Activated naive CD4-positive, alpha-beta T cell treated with anti-CD3 and anti-CD28 coated beads, Interleukin-2, amount 10 ng/mL, durations not matched to agents 7 days and 5 days (primary cell): ENCODE measurements at places on chromosomes 5 and 9.

DNA sequence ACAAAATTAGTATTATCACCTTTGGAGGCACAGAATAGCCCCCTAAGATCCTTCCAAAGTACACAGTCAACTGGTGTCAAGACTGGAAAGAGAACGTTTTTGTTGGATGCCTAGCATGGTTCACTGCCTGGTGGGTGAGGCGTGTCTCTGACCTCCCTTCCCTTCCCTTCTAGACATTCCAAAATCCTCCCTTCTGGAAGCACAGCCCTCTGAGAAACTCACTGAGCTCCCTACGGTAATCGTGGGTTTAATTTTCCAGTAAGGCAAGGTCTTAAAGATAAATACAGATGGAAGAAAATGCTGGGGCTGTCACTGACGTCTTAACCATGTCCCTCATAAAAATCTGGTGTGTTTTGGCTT, 138.8 kb downstream of the LIFR start:
- no peak for DNase-seq

GRCh38 chr5:181037365-181037861, 2.7 kb upstream of the BTNL9 start:
- DNase-seq = no peak

- no peak for DNase-seq
Measured at GRCh38 chr5:32182463-32183063, 8.4 kb upstream of the GOLPH3 start.

GRCh38 chr5:169716287-169716686, 79.2 kb downstream of the DOCK2 start:
- DNase-seq = no peak

DNA sequence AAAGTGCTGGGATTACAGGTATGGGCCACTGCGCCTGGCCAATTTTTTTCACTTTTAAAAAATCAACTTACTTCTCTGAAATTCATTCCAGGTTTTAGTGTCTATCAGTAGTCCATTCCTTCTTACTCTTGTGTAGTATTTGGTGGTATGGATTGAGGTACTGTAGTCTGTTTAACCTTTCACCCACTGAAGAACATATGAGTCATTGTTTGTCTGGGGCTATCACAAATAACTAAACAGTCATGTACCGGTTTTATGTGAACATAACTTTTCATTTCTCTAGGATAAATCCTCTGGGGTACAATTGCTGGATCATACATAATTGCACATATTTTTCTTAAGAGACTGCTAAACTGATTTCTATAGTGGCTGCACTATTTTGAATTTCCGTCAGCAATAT, 1188.0 kb upstream of the CDH9 start:
- DNase-seq = no peak

- no peak for DNase-seq
Measured at GRCh38 chr9:13034694-13035002, 244.8 kb downstream of the MPDZ start.

DNA sequence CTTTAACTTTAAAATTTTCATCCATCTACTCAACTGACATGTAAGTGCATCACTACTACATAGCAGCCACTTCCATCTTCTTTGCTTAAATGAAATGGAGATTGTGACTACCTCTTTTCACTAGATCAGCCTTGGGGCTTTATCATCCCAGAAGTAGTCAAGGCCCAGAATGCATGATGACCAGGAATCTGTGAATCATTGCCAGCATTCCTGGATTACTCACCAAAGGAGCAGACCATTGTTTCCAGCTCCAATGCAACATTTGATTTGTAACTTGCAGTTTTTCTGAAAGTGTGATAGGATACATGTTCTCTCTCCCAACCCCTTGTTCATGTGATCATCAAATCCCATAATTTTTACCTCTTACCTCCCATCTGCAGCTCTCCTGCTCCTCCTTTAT, 65.1 kb downstream of the PLPPR1 start:
- DNase-seq = no peak

GRCh38 chr5:83777856-83778255, 57.2 kb upstream of the HAPLN1 start:
- no peak for DNase-seq

DNA sequence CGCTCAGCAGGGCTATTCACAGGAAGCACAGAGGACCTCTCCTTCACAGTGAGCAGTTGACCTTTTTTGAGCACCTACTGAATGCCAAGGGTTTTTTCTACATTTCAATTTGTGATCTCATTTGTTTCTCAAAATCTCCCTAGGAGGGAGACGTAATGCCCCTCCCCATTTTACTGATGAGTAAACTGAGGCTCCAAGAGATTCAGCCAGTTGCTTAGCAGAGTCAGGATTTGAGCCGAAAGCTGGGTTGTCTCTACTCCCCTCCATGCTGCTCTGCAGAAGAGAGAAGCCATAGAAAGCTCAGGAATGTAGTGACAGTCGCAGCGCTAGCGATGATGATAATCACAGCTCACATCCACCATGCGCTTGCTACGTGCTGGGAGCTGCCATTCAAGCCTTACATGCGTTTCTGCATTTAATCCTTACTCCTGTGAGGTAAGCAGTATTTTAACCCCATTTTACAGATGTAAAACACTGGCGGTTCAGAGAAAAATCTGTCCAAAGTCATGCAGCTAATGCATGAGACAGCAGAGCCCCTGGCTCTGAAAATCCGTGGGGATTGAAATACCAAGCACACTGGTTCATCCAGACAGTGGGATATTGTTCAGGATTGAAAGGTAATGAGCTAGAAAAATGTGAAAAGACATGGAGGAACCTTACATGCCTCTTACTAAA, 33.8 kb downstream of the ERGIC1 start:
- no peak for DNase-seq

- DNase-seq = no peak
Measured at GRCh38 chr9:16718952-16719351, 151.5 kb downstream of the BNC2 start.

DNA sequence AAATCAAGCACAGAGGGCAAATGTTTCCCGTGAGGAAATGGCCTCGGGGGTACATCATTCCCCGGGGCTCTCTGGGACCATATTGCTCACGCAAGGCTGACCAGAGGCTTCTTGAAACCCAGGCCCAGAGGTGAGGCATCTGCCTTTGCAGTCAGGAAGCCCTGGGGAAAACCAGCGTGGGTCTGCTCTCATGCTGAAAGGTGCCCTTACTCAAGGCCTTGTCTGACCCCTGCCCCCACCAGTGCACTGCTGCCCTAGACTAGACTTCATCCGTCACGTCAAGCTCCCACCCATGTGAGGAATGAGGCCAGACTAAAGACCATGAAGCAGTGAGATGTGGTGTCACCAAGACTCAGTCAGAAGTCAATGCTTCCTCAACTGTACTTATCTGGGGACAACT, 66.1 kb downstream of the PAX5 start:
- DNase-seq = no peak

DNA sequence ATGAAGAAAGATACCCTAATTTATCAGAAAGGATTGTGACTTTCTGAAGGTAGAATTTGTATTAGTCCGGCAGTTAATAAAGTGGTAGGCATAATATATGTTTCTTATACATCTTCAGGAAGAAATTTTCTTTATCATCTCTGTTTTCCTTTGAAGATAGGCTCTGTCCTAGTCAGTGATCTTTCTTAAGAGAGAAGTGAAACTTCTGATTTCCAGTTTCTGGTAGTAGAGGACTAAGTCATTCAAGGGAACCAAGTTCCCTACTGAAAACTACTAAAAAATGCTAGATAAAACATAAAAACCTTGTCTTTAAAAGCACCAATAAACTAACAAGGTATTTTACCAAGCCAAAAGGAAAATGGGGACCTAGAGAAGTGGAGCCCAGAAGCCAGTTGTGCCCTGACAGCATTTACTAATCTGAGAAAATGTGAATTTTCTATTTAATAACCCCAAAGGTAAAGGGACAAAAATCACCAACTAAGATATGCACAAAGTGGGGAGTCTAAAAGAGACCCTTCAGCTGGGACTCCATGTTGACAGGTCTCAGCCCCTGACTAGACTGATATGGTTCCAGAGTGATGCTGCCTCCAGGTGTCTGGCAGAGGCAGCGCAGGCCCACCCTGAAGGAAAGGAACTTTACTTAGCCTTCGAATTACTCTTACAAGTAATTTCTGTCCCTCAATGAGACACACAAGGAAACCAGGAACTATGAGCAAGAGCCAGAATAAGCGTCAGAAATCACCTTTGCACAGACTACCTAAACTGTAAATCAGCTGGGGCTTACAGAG, 72.7 kb downstream of the FAM78A start:
- peak; percentile 25 for DNase-seq

DNA sequence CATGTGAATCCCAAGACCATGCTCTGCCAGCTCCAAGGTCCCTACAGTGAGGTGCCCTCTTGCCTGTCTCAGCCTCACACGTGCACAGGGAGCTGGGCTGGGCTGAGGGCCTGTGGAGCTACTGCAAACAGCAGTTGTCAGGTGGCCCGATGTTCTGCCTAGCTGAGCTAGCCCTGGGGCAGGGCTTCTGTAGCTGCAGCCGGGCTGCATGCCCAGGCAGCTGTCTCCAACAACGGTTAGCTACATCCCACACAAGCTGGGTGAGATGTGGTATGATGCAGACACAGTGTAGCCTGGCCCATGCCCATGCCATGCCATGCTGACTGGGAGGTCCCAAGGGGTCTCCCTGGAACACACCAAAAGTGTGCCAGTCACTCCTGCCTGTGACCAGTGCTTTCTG, 62.0 kb downstream of the MACROH2A1 start:
- DNase-seq = no peak

DNA sequence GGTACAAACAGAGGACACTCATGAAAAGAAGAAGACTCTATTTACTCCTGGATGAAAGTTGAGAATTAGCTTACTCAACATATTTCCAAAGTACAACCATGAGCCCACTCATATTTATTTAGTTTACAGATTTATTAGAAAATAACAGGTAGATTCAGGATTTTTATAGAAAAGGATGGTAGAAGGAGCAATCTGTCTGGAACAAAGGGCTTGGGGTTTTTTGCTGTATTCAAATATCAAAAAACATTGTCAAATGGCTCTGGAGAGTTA, 7.0 kb upstream of the ERAP2 start:
- no peak for DNase-seq

DNA sequence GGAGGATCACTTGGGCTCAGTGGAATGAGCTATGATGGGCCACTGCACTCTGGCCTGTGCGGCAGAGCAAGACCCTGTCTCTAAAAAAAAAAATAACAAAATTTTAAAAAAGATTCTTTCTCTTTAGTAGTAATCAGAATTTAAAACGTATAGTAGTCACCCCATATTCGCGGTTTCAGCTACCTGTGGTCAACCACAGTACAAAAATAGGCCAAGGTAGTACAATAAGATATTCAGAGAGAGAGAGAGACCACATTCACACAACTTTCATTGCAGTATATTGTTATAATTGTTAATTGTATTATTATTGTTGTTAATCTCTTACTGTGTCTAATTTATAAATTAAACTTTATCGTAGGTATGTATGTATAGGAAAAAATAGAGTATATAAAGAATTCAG, 18.7 kb downstream of the INIP start:
- DNase-seq = peak; percentile 34

GRCh38 chr9:29966247-29966646, 2393.0 kb upstream of the C9orf72 start:
- DNase-seq = no peak

DNA sequence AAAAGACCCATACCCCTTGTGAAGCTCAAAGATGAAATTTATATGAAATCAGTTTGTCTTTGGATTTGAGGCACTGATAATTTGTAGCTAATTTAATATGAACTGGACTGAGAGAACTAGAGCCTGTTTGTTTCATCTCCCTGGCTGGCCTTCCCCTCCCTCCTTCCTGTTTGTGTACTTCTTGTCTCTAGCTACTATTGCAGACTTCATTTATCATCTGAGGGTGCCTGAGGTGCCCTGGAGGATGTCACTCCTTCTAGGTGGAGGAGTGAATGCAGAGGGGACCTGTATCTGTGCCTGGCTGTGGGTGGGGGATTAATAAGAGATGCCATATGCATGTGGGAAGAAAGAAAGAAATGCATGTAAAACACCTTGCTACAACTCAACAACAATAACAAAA, 22.2 kb upstream of the GNPDA1 start:
- DNase-seq = no peak

DNA sequence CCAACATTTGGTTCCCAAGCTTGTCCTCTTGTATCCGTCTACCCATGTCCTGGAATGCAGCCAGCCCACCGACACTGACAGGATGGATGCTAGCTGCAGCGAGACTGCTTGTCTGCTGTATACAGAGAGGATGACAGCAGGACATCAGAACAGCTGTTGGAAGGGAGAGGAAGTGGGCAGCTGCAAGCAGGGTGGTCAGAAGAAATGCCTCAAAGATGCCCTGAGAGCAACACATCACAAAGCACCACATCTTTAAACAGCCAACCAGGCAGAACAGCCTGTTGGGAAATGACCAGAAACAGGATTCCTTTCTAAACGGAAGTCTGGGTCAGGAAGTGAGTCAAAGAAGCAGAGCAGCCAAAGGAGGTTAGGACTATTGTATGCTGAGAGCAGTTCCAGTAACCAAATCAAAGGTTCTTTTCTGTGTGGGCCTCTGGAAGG, 219.1 kb downstream of the NDUFS4 start:
- DNase-seq = no peak

DNA sequence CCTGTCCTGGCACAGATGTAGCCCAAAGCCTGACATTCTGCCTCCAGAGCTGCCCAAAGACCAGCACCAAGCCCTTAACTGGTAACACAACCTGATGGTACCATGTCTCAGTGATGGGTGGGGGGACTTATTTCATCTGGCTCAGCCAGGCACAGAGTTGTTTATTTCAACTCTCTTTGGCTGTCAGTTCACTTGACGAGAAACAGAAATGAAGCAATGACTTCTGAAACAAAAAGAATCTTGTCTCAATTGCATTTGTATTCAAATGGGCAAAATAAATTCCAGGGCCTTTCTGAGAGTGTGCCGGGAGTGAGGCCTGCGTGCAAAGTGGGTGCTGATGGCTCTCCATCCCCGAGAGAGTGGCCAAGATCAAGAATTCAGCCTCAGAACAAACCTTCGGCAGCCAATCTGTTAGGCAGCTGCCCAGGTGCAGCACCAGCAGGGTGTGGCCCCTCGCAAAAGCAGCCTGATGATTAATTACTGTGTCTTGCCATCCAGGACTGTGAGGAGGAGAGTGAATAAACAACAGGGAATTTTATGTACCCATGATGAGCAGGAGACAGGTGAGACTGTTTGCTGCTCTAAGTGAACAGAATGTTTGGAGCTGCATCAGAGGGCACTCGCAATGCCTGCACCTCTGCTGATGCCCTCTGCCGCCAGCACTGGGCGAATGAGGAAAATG, 238.0 kb downstream of the HSPA4 start:
- DNase-seq = no peak

DNA sequence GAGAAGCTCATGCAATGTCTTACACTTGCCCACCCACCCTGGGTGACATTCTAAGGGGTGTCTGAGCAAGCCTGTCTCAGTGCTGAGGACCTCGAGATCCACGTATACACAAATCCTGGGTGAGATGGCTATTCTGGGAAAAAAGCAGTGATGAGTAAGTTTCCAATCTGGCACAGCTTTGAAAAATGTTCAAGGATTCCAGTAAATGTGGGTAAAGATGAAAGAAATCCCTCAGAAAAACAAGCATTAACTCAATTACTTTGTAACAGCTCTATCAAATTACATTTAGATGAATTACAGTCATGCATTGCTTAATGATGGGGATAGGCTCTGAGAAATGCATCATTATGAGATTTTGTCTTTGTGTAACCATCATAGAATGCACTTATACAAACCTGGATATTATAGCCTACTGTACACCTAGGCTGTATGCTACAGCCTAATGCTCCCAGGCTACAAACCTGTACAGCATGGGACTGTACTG, 26.9 kb downstream of the GOLM1 start:
- no peak for DNase-seq
